Lower leg skin (tissue), 4 donors: ENCODE measurements at places on chromosomes 1 and 21. TPM values are rescaled to one million over a fixed set of nuclear protein-coding genes. Genes with fewer than 3 reads are reported as not detected.

- no peak for DNase-seq
Measured at GRCh38 chr1:228154021-228154669, 4.4 kb downstream of the GJC2 start.

GRCh38 chr1:7703321-7704213, 67.5 kb upstream of the VAMP3 start:
- no peak for DNase-seq

- no peak for DNase-seq
Measured at GRCh38 chr1:119878171-119878570, 18.1 kb downstream of the ADAM30 start.

GRCh38 chr1:227607336-227607898, 44.1 kb downstream of the ZNF678 start:
- DNase-seq, result no peak

GRCh38 chr1:45365051-45365450, 24.8 kb upstream of the MUTYH start:
- no peak for DNase-seq

- no peak for DNase-seq
Measured at GRCh38 chr1:182185842-182186756, 124.6 kb upstream of the ZNF648 start.

- no peak for DNase-seq
Measured at GRCh38 chr1:84450910-84451309, 28.2 kb upstream of the RPF1 start.

DNA sequence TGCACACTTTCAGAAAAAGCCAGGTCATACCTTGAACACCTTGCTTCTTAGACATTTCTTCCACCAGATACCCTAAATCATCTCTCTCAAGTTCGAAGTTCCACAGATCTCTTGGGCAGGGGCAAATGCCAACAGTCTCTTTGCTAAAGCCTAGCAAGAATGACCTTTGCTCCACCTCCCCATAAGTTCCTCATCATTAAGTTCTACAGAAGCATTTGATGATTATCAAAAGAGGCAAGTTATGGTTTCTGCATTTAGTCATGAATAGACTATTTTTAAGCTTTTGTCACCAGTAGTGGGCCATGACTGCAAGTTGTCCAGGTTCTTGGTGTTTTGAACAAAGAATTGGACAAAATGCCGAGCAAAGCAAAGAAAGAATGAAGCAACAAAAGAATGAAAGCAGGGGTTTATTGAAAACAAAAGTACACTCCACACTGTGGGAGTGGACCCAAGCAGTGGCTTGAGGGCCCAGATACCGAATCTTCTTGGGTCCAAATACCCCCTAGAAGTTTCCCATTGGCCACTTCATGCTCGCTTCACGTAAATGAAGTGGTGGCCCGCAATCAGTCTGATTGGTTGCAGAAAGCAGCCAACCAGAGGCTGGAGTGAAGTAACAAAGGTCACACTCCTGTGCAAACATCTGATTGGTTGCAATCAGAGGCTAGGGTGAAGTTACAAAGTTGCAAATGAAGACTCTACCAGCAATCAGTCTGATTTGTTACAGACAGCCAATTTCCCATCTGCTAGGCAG, 9.8 kb upstream of the EGLN1 start:
- no peak for DNase-seq

- no peak for DNase-seq
Measured at GRCh38 chr1:235275223-235275622, 52.8 kb downstream of the ARID4B start.

GRCh38 chr21:35223480-35224156, 174.5 kb upstream of the RUNX1 start:
- no peak for DNase-seq

GRCh38 chr1:165452336-165453130, 7.6 kb upstream of the RXRG start:
- DNase-seq, result no peak

DNA sequence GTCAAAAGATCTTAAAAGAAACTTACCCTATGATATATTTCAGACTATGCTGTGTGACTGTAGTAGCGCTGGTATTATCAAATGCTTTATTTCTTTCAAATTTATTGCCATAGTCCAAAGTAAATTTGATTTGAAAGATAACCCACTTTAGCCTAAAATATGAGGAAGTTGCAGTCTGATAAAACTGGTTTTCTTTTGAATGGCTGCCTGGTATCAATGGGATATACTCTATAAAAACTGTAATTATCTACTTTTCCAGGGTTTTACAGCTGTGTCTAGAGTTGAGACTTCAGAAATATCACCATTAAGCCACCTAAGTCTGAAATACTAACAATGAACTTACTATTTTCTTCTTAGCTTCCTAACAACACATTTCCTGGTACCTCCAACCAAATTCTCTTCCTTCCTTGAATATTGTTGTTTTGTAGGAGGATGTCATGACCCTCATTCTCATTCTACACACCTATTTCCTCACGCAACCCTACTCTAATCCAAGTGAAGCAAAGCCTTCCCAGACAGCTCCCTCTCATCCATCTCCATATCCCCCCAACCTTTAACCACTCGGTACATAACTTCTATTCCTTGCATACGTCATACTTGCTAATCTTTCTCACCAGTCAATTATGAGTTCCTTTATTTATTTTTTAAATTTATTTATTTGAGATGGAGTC, 17.0 kb downstream of the KDM5B start:
- DNase-seq, result no peak

DNA sequence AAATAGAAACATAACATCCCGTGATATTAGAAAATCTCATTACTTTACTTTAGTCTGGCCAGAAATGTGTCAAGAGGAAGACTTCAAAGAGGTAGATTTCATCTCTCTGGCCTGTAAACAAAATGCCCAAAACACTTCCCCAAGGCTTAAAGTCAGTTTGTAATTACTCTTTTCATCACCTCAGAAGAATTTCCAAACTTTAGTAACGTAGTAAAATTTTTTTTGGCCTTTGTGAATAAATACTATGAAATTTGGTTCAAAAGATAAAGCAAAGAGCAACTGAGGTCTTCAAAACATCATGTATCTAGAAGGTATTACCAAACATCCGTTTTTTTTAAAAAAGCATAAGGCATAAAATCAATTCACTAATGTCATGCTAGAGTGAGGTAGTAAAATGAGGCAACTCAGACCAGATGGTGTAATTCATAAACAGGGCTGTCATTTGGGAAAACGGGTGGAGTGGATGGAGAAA, 51.4 kb downstream of the LEPR start:
- DNase-seq, result no peak

DNA sequence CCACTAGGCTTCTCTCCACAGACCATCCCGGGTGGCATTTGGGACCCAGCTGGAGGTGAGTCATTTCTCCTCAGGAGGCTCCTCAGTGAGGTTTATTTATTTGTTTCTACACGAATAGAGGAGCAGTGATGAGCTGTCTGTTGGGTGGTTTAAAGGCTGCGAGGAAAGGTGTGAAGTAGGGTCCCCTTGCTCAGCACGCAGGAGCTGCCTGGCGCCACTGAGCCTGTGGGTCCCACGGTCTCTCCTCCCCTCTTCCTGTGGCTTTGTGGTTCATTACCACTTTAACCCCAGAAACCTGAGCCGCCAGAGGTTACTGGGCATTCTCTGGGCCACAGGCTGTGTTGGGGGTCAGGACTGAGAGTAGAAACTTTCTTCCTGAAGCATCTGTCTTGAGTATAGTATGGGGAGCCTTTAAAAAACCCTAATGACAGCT, 39.9 kb downstream of the IL6R start:
- no peak for DNase-seq

GRCh38 chr1:18716785-18717678, 86.4 kb downstream of the PAX7 start:
- no peak for DNase-seq

GRCh38 chr21:43207868-43208267, 39.1 kb downstream of the CRYAA start:
- DNase-seq, result peak; percentile 9

DNA sequence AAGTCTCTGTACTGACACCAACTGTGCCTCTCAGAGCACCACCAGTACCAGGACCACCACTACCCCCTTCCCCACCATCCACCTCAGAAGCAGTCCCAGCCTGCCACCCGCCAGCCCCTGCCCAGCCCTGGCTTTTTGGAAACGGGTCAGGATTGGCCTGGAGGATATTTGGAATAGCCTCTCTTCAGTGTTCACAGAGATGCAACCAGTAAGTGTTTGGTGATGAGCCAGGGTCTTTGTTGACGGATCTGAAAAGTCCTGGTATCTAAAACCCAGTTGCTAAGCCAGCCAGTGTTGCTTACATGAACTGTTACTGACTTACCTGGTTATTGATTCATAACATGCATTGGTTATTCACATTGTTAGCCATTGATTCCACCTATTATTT, 1.1 kb downstream of the C1orf56 start:
- DNase-seq, result no peak

DNA sequence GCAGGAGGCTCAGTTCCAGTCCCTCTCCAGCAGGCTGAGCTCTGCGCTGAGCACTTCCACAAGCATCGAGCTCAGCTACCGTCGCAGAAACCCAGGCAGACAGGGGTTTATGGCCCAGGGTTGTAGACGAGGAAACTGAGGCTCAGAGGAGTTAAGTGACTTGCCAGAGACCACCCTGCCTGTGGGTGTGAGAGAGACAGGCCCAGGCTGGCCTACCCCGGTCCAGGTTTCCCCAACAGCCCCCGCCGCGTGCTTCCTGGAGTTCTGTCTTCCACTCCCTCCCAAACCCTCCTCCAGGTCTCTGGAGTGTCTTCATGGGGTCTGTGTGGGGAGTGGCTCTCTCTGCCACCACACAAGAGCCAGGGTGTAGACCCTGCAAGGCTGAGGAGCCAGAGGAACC, 615.9 kb downstream of the PTPRU start:
- peak; percentile 59 for DNase-seq

DNA sequence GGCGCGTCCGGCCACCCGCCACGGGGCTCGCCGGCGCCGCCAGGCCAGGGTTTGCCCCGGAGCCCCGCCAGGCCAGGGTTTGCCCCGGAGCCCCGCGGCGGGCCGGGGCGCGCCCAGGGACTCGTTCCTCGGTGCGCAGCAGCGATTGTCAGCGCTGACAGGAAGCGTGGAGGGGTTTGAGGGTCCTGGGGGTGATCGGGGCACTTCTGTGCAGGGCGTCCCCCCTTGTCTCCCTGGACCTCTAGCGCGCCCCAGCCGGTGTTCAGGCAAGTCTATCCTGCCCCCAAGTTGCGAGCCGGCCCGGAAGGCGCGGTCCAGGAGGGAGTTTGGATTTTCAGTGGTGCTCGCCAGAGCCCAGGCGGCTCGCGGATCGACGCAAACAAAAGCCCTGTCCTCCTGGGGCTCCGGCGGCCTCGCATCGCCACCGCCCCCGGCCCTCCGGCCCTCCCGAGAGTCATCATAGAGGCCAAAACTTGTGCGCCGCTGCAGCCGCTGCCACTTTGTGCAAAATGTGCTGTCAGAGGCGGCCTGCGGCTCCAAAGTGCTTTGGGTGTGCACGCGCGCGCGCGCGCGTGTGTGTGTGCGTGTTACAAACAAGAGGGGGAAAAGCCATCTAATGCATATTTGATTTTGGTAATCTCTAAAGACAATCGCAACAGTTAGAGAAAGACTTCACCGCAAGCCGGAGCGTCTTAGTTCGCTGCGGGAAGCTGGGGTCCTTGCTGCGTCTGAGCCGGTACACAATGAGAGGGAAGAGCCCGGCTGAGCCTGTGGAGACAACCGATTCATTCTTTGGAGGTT, 1.0 kb downstream of the ROR1 start:
- DNase-seq, result peak; percentile 89

GRCh38 chr1:76138217-76138616, 63.7 kb downstream of the ST6GALNAC3 start:
- DNase-seq, result no peak

- DNase-seq, result no peak
Measured at GRCh38 chr1:51526248-51526647, 7.2 kb upstream of the EPS15 start.

GRCh38 chr1:153439273-153439672, 21.2 kb downstream of the S100A7 start:
- no peak for DNase-seq

DNA sequence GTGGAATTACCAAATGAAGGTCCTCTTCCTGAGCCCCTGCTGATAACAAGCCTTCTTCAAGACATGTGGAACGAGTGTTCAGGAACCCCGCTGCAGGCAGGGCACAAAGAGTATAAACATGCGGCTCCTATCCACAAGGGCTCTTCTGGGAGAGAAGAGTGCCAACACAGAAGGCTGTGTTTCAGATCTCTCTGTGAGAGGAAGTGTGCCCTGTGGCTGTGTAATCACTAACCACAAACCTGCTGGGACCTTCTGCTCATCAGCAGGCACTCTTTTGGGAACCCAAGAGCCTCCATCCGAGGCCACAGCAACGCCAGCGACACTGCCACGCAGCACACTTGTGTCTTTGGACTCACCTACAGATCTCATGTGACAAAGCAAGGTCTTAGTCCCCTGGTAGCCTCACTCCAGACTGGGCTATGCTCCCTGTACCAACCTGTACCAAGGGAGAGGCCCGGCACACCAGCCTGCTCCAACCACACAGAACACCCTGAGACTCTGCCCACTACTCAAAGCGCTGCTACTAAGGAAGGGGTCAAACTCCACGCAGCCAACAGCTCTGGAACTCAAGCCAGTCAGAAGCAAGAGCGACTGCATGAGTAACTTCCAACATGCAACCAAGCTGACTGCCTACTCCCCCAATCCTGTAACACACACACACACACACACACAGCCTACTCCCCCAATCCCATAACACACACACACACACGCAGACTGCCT, 7.8 kb downstream of the PTTG1IP start:
- no peak for DNase-seq

DNA sequence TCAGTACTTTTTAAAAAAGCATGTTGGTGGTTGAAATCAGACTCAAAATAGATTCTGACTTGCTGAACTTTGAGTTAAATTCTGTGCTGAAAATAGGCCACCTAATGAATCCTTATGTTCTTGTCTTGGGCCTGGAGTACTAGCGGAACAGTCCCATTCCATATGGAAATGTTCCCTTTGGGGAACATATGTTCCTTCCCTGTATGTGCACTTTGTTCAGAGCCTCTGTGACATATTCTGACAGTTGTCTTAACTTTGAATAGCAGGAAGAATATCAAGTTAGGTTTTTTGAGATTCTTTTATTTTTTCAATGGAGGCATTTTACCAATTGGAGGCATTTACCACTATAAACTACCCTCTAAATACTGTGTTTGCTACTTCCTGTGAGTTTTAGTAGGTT, 1667.8 kb downstream of the PLA2G4A start:
- DNase-seq, result no peak

DNA sequence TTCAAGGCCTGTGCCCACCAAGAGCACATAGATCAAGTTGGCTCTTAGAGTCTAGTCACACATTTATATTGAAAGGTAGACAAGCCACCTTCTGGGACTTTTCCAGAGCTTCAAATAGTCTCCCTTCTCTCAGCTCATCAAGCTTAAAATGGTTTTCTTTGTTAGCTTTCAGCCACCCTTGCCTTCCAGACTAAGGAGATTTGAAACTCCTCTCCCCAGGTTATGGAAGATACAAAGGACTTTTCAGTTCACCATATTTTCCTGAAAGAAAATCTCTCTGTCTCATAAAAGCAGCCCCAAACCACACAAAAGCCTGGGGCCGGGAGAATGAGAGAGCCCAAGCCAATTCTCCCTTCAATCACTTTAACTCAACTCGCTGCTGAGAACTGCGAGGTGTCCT, 134.1 kb downstream of the ZC3H11B start:
- DNase-seq, result no peak

Gene PTGFRN
- total RNA-seq, result 83.1 TPM

Gene CACNA1S
- total RNA-seq, result not detected

Gene RIIAD1
- total RNA-seq, result not detected

Gene LSM10
- total RNA-seq, result 29.1 TPM

Gene FCRL2
- total RNA-seq, result not detected

Gene EPRS1
- 30.6 TPM for total RNA-seq

Gene AMIGO1
- 5.2 TPM for total RNA-seq

Gene SUSD4
- 2.7 TPM for total RNA-seq

Gene ANP32E
- 14.2 TPM for total RNA-seq
